GM06990 (cell line): ENCODE measurements at places on chromosomes 1 and 21.

DNA sequence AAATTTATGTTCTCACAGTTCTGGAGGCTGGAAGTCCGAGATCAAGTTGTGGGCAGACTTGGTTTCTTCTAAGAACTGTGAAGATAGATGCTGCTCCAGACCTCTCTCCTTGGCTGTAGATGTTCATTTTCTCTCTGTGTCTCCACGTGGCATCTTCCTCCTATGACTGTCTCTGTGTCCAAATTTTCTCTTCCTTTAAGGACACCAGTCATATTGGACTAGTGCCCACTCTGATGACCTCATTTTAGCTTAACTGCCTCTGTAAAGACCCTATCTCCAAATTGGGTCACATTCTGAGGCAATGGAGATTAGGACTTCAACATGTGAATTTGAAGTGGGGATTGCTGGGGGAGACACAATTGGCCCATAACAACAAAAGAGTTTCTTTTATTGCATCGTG is 125.3 kb upstream of the ETS2 start:
- DNase-seq, result no peak

DNA sequence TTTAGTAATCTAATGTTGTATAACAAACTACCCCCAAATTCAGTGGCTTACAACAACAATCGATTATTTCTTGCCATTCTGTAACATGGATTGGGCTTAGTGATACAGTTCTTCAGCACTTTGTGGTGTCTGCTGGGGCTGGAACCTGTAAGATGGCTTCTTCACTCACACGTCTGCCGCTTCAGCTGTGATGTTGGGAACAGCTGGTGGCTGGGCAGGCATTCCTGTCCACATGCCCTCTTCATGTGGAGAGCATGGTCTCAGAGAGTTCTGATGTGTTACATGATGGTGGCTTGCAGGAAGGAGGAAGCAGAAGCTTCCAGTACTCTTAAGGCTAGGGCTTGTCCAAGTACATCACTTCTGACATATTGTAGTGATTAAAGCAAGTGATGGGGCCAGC is 276.9 kb downstream of the PTBP2 start:
- no peak for DNase-seq

- no peak for DNase-seq
Measured at GRCh38 chr1:179153217-179153616, 71.3 kb downstream of the TOR3A start.

GRCh38 chr1:93694819-93695218 is 13.2 kb upstream of the BCAR3 start:
- no peak for DNase-seq

DNA sequence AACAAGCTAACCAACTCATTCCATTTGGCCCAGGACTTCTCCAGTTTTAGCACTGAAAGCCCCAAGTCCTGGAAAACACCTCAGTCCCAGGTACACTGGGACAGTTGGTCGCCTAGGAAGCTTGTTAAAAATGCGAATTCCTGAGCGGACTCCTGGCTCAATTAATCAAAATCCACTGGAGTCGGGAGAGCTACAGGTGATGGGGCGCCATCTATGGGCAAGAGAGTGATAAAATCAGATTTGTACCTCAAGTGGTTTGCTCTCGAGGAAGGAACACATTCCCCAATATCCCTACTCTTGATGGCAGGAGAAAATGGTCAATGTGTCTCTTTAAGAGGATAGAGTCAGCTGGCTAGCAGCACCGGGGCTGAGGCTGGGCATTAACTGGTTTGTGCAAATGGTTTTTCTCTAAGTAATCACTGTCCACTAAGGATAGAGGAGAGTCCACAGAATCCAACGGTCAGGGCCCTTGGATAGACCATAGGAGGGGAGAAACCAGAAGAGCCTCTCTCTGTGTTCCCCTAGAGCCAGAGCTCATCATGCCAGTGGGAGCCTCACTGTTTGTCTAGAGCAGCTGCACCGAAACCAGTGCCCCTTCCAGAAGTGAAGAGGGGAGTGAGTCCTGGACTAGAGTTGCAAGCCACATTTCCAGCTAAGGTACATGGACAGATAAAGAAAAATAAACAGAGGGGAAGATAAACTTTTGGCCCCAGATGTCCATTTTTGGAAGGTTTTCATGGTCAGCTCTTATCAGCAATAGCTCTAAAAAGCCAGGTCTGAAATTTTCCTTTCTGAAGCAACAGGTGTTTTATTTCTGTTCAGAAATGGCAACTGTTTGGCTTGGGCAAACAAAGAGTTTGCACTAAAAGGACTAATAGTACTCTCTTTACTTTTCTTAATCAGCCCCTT is 148.5 kb downstream of the TENT5C start:
- DNase-seq, result no peak

- DNase-seq, result no peak
Measured at GRCh38 chr1:54818461-54819194, 17.5 kb upstream of the TTC22 start.

DNA sequence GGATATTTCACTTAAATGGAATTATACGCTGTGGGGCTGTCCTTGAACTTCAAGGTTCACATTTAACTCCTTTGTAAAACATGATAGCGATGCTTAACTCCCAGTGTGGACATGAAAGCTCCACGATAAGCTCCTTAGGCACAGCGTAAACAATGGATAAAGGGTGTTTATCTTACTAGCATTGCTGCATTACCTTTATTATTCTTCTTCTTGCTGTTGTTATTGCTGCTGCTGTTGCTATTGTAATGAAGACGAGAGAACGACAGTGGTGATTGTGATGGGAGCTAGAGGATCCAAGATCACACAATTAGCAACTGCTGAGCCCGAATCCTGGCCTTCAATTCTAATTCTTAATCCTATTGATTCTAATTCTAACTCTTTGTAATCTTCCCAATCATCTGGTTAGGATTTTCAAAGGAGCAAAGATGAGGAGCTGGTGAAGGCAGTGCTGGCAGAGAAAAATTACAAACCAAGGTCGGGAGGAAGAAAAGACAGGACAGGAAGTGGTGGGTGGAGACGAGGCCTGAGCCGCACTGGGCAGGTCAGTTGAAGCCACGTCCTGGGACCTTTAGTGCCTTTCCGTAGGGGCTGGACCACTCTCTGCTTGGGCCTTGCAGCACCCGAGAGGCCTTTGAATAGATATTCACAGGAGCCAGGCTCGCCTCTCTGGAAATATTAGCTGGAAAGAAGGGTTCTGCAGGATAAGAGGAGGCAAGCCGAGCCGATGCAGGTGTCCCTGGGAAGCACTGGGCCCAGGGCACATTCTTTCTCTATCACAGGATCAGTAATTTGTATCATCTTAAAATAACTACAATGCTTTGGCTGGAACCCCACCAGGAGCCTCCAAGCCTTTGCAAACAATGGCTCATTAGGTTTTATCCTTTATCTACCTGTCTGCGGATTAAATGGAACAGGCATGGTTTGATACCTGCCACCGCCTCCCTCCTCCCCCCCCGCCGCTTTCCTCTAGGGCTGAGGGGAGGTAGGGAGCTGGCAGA is 571.6 kb downstream of the AJAP1 start:
- DNase-seq, result no peak

DNA sequence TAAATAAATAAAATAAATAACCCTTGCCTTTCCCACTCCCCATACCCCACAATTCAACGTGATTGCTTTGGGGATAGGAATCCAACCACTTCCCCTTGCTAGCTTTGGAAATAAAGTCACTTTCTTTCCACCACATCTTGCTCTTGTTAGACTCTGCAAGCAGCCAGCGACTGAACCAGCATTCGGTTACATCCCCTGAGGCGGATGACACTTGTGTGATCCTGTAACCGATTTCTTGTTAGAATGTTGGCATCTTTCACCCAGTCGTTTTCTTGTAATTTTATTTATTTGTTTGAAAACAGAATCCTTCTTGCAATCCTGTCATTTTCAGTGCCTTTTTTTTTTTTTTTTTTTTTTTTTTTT is 1.6 kb upstream of the IFNGR2 start:
- DNase-seq, result no peak

- peak; percentile 29 for DNase-seq
Measured at GRCh38 chr1:6497215-6497866, 5.9 kb upstream of the PLEKHG5 start.

GRCh38 chr1:91589437-91589836 is 88.8 kb downstream of the CDC7 start:
- DNase-seq, result no peak

DNA sequence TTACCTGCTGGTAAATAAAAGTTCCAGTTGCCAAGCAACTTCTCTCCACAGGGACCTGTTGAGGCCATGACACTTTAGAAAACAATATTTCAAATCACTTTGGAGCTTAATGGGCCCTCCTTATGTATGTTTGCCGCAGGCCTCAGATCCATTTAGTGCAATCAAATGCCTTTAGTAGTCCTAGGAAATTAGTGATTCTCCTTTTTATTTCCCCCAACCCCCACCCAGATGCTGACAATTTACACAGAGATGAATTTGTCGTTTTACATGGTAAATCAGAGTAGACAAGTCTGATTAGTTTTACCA is 83.6 kb downstream of the CLIC4 start:
- DNase-seq, result no peak

DNA sequence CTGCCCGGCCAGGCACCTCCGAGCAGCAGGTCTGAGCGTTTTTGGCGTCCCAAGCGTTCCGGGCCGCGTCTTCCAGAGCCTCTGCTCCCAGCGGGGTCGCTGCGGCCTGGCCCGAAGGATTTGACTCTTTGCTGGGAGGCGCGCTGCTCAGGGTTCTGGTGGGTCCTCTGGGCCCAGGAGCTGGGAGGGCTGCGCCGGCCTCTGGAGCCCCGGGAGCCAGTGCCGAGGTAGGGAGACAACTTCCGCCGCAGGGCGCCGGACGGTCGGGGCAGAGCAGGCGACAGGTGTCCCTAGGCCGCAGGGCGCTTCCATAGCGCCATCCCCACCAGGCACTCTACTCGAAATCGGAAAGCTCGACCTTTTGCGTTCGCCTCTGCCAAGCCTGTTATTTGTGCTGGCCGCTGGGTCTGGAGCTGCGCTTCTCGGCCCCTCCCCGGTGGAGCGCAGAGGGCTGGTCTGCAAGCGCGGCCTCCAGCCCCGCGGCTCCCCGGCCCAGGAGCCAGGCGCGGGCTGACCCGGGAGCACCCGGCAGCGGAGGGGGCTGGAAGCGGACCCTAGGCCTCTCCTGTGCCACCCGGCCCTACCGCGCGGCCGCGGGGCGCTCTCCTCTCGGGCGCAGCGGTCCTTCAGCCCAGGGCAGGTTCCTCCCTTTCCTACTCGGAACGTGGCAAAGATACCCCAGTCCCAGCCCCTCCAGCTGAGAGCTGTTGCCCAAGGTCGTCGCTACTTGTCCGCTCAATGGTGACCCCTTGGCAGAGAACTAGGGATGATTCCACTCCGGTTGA is 2.2 kb downstream of the SIM2 start:
- no peak for DNase-seq

GRCh38 chr1:248800459-248800858 is 25.3 kb downstream of the SH3BP5L start:
- no peak for DNase-seq

DNA sequence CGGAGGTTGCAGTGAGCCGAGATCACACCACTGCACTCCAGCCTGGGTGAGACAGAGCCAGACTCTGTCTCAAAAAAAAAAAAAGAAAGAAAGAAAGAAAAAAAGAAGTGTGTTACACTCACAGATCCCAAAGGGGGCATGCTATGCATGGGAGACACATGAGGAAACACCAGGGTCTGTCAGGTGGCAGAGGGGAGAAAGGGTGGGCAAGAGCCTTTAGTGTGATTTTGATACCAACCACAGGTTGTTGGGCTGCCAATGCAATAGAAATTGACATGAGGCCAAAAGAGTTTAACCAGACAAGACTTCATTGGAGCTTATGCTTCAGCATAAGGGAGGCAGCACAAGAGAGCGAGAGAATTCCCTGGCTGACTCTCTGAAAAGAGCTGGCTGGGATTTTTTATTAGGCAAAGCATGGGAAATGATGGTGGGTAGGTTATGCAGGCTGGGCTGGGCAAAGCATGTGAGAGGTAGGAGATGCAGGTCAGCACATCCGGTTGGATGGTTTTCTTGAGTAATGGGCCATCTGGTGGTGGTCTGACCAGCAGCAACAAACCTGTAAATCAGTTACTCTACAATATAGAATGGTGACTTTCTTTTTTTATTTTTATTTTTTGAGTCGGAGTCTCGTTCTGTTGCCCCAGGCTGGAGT is 11.7 kb upstream of the EXTL1 start:
- no peak for DNase-seq

- no peak for DNase-seq
Measured at GRCh38 chr1:168833362-168833761, 104.4 kb upstream of the DPT start.

DNA sequence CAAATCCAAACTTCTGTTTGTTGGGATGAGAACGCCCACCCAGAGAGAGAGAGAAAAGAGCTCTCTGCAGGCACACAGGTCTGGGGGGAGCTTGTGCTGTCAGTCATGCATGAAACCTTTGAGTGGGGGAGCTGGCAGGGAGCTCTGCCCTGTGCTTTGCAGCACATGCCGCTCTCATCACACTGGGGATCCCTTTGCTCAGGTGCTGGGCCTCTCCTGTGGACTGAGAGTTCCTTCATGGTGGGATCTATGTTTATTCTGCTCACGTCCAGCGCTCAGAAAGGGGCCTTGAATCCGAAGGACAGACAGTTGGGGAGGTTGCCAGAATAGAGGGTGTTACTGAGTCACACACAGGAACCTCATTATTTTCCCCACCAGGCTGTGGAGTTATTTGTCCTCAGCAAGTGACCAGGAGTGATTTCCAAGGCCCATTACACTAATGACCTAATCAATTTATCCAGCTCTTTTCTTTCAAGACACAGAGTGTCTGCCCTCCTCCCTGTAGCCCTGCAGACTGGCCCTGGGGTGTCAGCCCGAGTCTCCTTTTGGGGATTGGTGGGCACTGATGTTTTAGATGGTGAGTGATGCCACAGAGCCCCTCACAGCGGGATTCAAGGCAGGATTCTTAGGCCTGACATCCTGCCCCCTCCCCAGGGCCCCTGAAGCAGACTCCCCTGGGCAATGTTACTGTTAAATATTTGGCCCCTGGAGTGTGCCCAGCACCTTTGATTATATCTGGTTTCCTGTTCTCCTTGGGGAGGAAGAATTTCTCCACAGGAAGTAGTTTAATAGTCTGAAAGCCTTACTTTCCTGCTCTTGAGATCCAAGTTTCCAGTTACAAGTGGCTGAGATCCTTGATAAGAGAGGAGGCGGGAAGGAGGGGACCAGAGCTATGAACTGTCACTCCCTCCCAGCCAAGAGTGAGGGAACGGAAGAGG is 22.3 kb downstream of the MYBPH start:
- no peak for DNase-seq

- DNase-seq, result no peak
Measured at GRCh38 chr1:205458777-205459566, 3.1 kb upstream of the BLACAT1 start.

GRCh38 chr1:225329041-225329440 is 98.8 kb downstream of the LBR start:
- DNase-seq, result no peak

- DNase-seq, result no peak
Measured at GRCh38 chr1:37628026-37628556, 6.6 kb downstream of the RSPO1 start.

GRCh38 chr21:21816778-21817177 is 818.6 kb downstream of the NCAM2 start:
- no peak for DNase-seq
